ENCODE measurements at places on chromosomes 5 and 9. TPM values are rescaled to one million over a fixed set of nuclear protein-coding genes. Genes with fewer than 3 reads are reported as not detected.

SLC45A2 gene
- total RNA-seq, result not detected

PCDHGB5 gene
- 9.1 TPM for total RNA-seq

SLC4A9 gene
- total RNA-seq, result 0.32 TPM

SPINK4 gene
- not detected for total RNA-seq

C9orf43 gene
- 0.35 TPM for total RNA-seq

BAAT gene
- total RNA-seq, result not detected

GRXCR2 gene
- not detected for total RNA-seq

PHF24 gene
- 1.3 TPM for total RNA-seq

F2RL2 gene
- not detected for total RNA-seq

MEGF9 gene
- 71.1 TPM for total RNA-seq

RGMB gene
- 22.9 TPM for total RNA-seq

SPATA31A3 gene
- total RNA-seq, result not detected

RNF224 gene
- 0.21 TPM for total RNA-seq

POLR3G gene
- total RNA-seq, result 1.8 TPM

IL5 gene
- total RNA-seq, result not detected

IL3 gene
- not detected for total RNA-seq

MCIDAS gene
- 0.56 TPM for total RNA-seq

CMBL gene
- total RNA-seq, result 21.7 TPM

IFNA13 gene
- 1.1 TPM for total RNA-seq

DNA sequence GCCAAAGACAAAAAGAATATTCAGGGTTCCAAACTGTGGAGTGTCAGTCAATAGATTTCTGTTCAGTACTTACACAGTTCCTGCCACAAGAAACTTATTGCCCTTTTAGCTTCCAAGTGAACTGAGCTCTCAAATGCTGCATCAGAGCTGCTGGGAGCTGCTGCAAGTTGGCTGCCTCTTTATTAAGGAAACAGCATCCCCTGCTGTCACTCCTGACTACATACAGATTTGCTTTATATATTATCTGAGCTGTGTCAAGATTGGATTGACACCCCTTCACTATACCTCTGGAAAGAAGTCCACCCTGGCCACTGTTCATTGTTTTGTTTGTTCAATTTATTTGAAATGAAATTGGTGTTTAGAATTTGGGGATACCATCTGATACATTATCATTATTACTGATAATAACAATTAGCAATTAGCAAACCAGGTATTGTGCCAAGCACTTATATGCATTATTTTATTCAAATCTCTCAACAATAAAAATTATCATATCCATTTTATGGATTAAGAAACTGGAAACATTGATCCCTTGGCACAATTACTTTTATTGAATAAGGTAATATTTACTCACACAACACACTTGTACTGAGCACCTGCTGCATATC, 16.4 kb upstream of the C5orf58 start:
- DNase-seq, result no peak

GRCh38 chr5:59174248-59174844, 591.5 kb downstream of the RAB3C start:
- DNase-seq, result no peak

GRCh38 chr5:145979270-145980223, 43.2 kb downstream of the SH3RF2 start:
- DNase-seq, result no peak

DNA sequence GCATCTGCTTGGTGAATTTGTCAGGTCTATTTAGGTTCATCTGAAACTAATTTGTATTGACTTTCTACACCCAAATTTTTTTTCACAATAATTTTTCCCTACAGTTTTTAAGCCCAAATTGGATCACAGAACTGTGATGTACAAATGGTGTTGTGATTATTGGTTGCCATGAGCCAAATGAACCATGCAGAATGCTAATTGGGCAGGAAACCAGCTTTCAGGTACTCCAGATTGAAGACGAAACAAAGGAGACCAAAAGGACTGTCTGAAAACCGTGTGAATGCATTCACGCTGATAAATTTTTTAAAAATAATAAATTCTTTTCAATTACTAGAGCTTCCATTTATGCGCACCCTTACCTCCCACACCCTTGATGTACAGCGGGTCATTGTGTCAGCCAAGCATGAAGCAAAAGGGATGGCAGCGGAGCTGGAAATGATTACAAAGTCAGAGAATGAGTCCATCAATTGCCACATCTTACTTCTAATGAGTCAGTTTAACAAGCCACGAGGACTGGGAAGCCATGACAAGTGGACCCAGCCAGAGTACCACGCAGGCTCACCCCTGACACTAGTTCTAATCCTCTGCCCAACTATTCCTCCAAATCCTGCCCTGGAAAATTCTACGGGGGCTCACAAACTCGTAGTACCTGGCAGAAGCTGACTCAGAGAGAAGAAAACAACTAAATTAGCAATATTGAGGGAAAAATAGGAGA, 66.5 kb downstream of the SEMA6A start:
- no peak for DNase-seq

- no peak for DNase-seq
These were observed 326.8 kb upstream of the SGCD start for GRCh38 chr5:156000115-156000514.

DNA sequence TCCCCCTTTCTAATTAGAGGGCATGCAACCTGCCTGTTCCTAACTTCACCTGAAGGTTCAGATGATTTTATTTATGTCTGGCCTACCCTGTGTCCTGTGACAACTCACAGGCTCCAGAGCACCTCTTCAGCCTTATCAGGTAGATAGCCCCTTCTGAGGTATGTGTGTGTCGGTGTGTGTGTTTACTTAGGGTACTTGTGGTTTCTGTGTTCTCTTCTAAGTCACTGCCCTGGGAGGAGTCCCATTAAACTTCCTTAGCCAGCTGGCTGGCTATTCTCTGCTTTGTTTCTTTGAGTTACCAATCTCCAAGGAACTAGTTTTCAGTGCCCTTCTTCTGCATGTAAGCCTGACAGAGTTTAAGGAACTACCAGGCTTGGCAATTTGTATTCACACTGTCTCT, 74.9 kb downstream of the UNC13B start:
- no peak for DNase-seq

GRCh38 chr9:98310752-98311392, 55.4 kb upstream of the TBC1D2 start:
- no peak for DNase-seq

GRCh38 chr9:91043056-91043810, 241.6 kb downstream of the SYK start:
- DNase-seq, result no peak

GRCh38 chr5:120730214-120730613, 266.1 kb downstream of the PRR16 start:
- DNase-seq, result no peak

- no peak for DNase-seq
These were observed 103.3 kb upstream of the EDIL3 start for GRCh38 chr5:84487963-84488362.

GRCh38 chr9:104993291-104993963, 65.5 kb upstream of the ABCA1 start:
- DNase-seq, result peak; percentile 79

DNA sequence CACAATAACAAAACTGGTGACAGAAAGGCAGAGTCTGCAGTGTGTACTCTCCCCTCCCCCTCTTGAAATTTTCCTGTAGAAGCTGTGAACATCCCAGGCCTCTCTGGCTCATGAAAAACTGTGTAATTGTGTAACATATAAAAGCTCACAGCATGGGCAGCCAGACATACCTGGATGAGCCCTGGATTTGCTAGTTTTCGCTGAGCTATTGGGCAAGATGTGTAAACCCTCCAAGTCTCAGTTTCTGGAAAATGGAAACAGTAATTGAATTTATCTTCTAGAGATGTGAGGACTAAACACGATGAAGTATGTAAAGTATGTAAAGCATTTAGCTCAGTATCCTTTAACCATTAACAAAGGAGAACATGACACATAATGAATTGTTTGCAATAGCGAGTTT, 143.2 kb upstream of the ANKH start:
- DNase-seq, result no peak

- DNase-seq, result no peak
These were observed 3.7 kb downstream of the C5orf46 start for GRCh38 chr5:147902609-147903115.

GRCh38 chr9:121271368-121272341, 3.7 kb downstream of the GSN start:
- DNase-seq, result peak; percentile 70

DNA sequence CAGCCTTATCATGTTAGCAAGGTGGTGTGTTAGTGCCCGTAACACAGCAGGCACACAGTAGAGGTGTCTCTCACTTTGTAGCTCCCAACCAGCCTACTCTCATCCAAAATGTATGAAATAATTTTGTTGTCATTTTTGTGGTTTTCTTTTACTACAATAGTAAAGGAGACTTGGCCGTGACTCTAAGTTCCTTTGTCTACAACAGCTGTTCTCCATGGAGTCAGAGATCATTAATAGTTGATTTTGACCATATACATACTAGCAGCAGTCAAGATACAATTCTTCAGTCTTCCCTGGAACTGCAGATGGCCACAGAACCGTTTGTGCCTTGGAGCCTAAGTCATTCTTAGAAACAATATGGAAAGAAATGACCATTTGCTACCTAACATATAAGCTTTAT, 567.1 kb downstream of the TLR4 start:
- DNase-seq, result no peak

- no peak for DNase-seq
These were observed 6.7 kb upstream of the OR1N2 start for GRCh38 chr9:122546196-122546595.

GRCh38 chr5:119269061-119269944, 86.5 kb upstream of the TNFAIP8 start:
- peak; percentile 58 for DNase-seq

DNA sequence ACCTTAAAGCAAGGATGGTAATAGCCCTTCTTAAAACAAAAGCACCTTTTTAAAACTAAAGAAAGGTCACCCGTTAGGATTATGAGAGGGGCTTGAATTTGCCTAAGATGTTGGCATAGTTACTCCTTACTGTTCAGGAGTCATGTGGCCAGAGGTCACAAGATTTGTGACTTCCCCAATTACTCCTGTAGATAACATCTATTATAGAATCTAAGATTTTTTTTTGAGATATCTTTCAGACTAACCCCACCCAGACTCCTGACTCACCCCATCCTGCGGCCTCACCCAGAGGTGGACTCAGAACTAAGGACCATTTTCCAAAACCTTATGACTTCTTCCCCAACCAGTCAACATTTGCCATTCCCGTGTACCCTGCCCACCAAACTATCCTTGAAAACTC, 2.4 kb downstream of the CD180 start:
- no peak for DNase-seq

DNA sequence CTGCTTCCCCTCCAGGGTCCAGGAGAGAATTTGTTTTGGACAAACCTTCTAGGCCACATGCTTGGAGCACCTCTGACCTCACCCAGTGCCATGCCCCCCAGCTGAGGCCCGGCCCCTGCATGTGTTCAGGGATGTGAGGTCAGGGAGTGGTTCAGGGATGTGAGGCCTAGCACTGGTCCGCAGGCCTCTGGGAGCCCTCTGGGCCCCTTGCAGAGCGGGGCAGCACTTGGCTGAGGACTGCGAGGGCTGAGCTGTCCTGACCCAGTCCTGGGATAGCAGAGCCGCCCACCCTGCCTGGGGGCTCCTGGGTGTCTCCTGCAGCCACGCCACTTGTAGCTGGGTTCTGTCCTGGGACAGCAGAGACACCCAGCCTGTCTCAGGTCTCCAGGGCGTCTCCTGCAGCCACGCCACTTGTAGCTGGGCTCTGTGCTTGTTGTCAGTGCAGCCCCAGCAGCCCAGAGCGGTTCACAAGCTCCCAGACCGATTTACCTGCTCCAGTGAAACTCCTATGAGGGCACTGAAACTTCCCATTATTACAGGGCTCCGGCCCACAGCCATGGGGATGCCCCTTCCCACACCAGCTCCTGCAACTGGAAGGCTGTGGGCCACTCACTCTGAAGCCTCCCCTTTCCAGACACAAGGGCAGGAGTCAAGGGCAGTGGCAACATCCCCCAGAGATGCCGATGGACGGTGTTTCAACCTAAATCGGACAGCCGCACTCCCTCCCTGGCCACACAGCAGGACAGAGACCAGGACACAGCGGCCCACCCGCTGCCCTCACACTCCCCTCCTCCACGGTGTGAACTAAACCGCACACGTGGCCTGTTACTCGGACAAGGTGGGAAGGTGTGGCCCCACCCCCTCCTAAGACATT, 5.4 kb upstream of the CEP72 start:
- no peak for DNase-seq

DNA sequence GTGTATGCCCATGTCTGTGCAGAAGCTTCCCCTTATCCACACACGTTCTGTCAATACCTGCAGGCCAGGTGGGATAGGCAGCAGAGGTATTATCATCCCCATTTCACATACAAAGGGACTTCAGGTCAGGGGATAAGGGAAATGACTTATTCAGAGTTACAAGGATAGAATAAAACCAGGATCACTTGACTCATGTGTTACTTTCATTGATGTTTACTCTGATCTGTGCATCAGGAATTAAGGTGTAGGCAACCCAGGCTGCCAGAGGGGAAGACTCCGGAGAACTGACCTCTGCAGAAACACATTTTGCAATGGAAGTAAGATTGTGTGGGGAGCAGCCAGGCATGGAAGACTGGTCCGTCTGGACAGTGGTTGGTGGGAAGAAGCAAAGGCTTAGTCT, 74.2 kb upstream of the FSTL4 start:
- DNase-seq, result no peak

GRCh38 chr5:171715551-171715950, 70.1 kb upstream of the SMIM23 start:
- DNase-seq, result no peak

- DNase-seq, result no peak
These were observed 9.9 kb downstream of the ANP32B start for GRCh38 chr9:97993000-97993399.
